ENCODE measurements at places on chromosomes 2 and 18.

DNA sequence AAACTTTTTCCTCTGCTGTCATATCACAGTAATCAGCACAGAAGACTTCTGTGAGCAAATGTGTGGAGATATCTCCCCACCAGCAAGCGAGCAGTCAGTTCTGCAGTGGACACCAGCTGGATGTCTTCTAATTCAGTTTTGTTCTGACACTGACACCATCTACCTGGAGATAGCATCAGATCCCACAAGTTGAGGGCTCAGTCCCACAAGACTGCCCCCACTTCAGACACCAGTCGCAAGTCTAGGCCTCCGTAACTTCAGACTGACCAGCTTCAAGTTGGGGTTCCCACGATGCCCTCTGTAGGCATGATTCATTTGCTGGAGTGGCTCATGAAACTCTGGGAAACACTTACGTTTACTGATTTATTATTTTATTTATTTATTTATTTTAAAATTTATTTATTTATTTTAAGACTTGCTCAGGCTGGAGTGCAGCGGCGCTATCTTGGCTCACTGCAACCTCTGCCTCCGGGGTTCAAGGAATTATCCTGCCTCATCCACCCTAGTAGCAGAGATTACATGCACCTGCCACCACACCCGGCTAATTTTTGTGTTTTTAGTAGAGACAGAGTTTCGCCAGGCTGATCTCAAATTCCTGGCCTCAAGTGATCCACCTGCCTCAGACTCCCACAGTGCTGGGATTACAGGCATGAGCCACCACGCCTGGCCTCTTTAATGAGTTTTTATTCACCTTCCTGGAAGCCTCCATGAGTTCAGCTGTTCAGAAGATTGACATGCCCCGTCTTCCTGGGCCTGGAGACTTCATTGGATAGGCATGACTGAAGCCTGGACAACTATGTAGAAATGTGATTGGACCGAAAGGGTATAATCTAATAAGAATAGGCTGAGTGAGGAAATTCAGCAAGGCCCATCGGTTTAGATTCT lies 55.7 kb downstream of the PAPOLG start:
- DNase-seq: no peak

GRCh38 chr2:16682431-16683118 lies 16.9 kb upstream of the CYRIA start:
- no peak for DNase-seq

DNA sequence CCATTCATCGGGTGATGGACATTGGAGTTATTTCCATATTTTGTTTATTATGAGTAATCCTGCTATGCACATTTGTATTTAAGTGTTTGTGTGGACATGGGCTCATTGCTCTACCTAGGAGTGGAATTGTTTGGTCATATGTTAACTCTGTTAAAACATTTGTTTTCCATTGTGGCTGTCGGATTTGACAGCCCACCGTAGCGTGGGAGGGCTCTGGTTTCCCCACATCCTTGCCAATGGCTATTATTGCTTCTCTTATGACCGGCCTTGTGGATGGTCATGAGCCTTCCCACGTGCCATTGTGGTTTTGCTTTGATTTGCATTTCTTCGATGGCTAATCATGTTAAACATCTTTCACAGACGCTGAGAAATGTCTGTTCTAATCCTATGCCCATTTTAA lies 92.0 kb downstream of the ZNF236 start:
- no peak for DNase-seq

- no peak for DNase-seq
These were observed 496.7 kb downstream of the NRXN1 start for GRCh38 chr2:50535256-50535655.

- DNase-seq: no peak
These were observed 127.9 kb downstream of the PIEZO2 start for GRCh38 chr18:11021477-11021876.

DNA sequence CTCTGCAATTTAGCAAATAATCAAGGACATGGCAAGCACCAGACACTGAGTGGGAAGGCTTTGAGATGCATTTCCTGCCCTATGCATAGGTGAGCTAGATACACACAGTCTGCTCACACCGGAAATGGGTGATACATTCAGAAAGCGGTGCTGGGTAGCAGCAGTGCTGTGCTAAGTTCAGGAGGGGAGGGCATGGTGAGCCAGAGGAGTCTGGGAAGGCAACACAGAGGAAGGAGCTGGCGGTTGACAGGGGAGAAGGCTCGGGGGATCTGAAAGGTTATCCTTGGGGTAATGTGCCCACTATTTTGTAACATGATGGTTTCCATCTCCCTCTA lies 57.4 kb upstream of the EPAS1 start:
- DNase-seq: no peak

- no peak for DNase-seq
These were observed 52.9 kb upstream of the NABP1 start for GRCh38 chr2:191625016-191625415.

- no peak for DNase-seq
These were observed 35.4 kb downstream of the CFAP221 start for GRCh38 chr2:119579424-119580295.

GRCh38 chr2:182951948-182952663 lies 85.7 kb upstream of the FRZB start:
- DNase-seq: no peak

GRCh38 chr2:9102861-9103662 lies 99.6 kb upstream of the MBOAT2 start:
- DNase-seq: no peak

GRCh38 chr2:63819256-63819655 lies 22.4 kb upstream of the UGP2 start:
- DNase-seq: no peak

DNA sequence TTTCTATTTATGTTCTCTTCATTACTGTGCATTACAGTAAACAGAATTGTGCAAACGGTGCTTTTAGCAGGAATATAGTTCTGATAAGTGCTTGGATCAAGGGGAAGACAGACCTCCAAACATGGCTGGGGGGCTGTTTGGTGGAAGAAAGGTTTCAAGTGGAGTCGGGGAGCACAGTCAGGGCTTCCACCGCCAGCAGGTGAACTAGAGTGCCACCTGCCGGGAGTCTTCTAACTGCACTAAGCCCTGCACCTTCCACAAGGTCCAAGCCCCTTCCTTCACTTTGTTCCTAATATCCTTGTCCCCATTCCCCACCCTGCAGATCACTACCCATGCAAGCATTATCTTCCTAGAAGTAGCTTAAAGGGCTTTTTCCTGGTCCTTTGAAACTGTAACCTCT lies 11.1 kb downstream of the ONECUT2 start:
- DNase-seq: no peak

DNA sequence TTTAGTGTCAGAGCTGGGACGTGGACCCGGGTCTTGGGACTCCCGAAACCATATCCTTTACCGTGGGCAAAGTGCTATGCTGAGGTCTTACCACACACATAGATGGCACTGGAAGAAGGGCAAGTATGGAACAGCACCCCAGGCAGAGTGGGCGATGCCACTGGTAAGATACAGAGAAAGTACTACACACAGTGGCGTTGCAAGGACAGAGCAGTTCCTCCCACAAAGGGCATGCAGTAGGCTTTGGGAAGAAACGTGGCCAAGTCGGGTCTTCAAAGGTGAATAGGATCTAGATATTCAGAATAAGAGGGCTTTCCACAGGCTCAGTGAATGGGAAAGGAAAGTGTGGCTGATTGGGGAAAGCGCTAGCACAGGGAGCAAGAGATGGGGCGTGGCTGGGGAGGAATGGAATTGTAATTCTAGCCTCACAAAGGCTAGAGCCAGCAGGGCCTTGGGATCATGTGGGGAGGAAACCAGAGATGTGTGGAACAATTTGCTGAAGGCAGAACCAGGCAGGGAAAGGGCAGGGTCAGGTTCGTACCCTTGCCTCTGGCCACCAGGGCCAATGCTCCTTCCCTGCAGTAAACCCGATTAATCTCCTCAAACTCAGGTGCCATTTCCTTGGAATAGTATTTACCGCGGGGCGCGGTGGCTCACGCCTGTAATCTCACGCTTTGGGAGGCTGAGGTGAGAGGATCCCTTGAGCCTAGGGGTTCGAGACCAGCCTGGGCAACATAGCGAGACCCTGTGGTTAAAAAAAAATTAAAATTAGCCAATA lies 36.0 kb downstream of the PCBP1 start:
- DNase-seq: no peak

DNA sequence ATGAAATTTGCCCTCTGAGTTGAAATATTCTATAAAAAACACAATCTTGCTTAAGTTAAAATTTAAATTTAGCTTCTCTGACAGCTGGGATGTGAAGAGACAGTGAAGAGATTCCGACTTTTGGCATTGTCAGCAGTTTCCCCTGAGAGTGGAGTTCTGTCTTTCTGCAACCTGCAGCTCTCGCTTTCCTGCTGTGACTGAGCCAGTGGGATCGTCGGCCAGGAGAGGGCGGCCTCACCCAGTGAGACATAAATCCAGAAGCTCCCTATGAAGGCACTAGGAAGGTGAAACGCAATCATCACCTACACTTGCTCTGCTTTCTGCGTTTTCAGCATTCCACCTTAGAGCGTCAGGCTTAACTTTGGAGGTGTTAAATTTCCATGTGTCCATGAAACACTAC lies 75.4 kb upstream of the HNMT start:
- no peak for DNase-seq

DNA sequence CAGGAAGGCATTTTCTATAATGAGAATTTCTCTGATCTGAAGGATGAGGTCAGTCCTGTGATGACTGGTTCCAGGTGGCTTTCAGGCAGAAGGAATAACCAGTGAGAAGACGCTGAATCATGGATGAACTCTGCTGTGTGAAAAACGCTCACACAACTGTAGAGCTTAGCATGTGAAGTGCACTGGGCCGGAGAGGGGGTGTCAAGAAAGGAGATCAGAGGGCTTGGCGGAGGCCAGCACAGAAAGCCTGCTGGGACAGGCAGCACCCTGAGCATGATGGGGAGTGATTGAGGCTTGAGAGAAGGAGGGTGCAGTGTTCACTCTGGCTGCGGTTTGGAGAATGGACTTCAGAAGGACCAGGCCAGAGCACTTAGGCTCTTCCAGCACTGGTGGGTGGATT lies 236.5 kb downstream of the TPGS2 start:
- no peak for DNase-seq

GRCh38 chr2:173346035-173346434 lies 8.6 kb upstream of the CDCA7 start:
- DNase-seq: no peak

GRCh38 chr2:216118474-216118873 lies 9.3 kb downstream of the XRCC5 start:
- DNase-seq: no peak

- no peak for DNase-seq
These were observed 52.0 kb upstream of the ARL4C start for GRCh38 chr2:234548695-234549420.

GRCh38 chr2:109407276-109408042 lies 206.3 kb downstream of the SEPTIN10 start:
- no peak for DNase-seq

- DNase-seq: no peak
These were observed 509.7 kb downstream of the ZEB2 start for GRCh38 chr2:144010096-144010836.

DNA sequence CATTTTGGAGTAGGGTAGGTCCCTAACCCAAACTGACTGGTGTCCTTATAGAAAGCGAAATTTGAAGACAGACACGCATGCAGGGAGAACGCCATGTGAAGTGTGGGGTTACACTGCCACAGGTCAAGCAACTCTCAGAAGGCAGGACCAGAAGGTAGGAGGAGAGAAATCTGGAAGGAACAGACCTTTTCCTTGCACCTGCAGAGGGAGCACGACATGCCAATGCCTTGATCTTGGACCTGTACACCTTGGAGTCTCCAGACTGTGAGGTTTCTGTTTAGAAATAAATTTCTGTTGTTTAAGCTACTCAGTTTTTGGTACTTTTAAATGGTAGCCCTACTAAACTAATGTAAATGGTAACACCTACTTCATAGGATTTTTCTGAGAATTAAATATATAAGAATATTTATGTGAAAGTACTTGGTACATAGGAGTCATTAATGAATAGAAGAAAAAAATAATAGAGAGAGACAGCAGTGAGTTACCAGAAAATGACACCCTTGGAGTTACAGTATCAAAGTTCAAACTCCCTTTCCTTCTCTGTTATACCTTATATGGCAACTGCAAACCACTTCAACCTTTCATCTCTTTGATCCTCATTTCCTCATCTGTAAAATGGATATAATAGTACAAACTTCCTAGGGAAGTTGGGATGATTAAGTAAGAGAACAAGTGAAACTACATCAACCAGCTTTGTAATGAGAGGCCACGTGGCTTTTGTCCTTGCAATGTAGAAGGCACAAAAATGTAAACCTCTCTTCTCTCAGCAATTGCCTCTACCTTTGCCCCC lies 184.9 kb upstream of the PARD3B start:
- no peak for DNase-seq

DNA sequence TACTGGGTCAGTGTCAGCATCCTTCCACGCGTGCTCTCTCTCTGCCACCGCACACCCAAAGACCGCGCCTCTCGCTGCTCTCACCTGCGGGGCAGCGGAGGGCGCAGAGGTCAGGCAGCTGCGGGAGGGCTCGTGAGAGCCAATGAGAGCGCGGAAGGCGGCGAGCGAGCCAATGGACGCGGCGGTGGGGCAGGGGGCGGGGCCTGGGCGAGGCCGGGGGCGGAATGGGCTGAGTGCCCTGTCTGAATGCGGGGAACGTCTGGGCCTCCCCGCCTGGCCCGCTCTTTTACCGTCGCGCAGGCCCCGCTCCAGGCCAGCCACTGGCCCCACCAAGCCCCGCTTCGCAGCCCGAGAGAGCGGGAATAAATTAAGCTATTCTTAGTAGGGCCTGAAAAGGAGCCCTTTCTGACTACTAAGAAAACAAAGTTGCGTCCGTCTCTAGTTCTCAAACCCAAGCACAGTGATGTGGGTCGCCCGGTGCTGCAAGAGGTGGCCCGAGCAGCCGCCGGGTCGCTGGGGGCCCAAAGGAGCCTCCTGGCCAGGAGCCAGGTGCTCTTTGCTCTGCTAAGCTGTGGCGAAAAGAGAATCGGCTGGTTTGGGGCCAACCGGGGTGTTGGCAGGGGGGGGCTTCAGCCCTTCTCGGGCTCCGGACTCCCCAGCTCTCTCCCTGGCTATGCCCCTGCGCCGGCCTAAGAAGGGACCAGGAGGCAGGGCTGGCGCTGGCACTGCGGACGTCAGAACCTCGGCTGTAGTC lies 81.1 kb upstream of the GLI2 start:
- DNase-seq: no peak

GRCh38 chr2:112055730-112056625 lies 909 bp downstream of the TMEM87B start:
- DNase-seq: no peak

DNA sequence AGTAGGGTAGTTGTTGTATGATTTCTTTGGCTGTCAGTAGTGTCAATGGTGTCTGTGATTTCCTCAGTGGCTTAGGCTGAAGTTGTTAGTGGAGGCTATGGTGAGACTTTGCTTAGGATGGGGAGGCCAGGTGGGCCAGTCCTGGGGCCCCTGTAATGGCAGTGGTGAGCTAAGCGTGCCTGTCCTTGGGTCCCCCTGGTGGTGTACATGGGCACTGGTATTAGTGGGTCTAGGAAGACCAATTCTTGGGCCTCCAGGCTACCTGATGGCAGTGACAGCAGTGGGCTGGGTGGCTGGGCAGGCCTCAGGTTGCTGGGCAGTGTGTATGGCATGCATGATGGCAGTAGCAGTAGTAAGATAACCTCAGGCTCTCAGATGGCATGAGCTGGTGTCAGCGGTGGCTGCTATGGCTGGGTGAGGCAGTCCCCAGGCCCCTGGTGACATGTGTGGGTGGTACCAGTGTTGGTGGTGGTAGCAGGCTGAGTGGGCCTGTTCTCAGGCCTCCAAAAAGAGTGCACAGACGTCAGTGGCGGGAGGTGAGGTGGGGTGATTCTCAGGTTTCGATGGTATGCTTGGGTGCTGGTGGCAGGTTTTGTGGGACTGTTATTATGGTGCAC lies 103.2 kb downstream of the KLHL14 start:
- DNase-seq: no peak

GRCh38 chr18:11108947-11109346 lies 40.4 kb downstream of the PIEZO2 start:
- no peak for DNase-seq

GRCh38 chr2:71005271-71006202 lies 10.9 kb upstream of the TEX261 start:
- no peak for DNase-seq
